Stimulated activated CD8-positive, alpha-beta memory T cell treated with anti-CD3 and anti-CD28 coated beads, Interleukin-7, amount 100 ng/mL, for 1 hour (primary cell): ENCODE measurements at places on chromosomes 11 and 22.

DNA sequence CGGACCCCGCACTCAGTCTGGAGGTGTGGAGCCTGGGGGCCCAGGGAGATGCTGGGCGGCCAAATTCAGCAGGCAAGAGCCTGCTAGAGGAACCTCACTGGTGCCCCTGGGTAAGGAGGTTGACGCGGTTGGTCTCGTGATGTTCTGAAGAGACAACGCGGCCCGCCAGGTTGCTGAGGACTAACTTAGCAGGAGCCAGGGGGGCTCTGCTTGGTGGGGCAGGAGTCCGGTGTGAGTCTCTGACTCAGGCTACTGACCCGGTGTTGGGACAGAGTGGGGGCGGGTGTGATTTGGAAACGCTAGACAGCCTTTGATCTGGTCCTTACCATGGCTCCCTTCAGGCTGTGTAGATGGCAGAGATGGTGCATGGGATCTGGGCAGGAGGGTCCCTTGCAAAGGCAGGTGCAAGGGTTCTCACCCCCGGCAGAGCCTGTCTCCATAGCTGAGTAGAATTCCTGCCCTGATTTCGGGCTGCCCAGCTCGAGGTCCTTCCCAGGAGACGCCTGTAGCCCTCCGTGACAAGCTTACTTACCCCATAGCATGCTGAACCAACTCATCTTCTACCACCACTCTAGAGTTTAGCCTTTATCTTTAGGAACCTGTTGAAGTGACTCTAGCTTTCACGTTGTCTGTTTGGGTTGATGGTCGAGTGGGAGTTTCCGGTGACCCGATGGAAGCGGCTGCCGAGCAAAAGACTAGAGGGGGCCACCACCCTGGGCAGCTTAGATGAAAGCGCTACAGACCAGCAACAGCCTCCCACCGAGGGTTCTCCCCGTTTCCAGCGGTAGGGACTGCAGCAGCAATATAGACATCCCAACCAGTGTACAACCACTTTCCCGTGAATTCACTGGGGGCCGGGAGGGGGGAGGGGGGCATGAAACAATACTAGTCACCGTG lies 38.4 kb downstream of the KCNC1 start:
- no peak for DNase-seq

- no peak for DNase-seq
Observed at GRCh38 chr11:111918390-111919256, at the start of gene C11orf52. Gene C11orf52 (plus strand): TSS chr11:111918913. CDS start chr11:111918973, 60 bp downstream.

- DNase-seq = no peak
Observed at GRCh38 chr11:79963856-79964645, 523.2 kb upstream of the TENM4 start.

GRCh38 chr11:58086528-58086927 lies 38.8 kb downstream of the OR9I1 start:
- DNase-seq = no peak
